ENCODE measurements at places on chromosomes 5 and 9.
A peak's percentile ranks its signal among the peaks of the same experiment; 100 is the strongest.

DNA sequence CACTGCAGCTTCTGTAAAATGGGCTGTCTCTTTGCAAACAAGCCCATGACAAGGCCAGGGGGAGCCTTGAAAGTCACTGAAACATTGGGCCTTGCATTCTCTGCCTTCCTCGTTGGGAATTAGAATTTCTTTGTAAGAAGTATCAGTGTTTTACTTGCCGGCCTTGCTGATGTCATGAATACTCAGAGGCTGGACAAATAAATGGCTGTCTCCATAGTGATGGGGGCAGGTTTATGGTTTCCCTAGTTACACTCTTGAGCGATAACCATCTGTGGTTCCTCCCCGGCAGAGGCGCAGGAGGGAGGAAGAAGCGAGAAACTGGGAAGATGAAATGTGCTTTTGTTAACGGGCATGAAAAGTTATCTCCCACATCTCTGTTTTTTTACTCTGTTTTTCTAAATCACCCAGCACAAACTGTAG lies 272.7 kb upstream of the PANK3 start:
- peak; percentile 61 for DNase-seq

- DNase-seq = no peak
Observed at GRCh38 chr9:30172206-30172605, 2212.2 kb upstream of the ACO1 start.

DNA sequence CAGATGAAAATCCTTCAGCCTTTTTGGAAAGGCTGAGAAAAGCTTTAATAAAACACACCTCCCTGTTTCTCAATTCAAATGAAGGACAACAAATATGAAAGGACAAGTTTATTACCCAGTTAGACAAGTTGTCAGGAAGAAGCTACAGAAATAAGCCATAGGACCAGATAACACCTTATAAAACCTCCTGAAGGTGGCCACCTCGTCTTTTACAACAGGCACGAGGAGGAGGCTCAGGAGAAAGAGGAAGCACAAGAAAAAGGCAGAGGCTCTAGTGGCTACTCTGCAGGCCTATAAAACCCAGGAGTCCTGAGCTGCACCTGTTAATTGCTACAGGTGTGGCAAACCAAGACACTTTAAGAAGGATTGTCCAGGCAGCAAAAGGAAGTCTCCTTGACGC lies 352.1 kb upstream of the CDH18 start:
- no peak for DNase-seq

- DNase-seq = peak; percentile 27
Observed at GRCh38 chr9:83070261-83070660, 7.3 kb upstream of the RASEF start.

DNA sequence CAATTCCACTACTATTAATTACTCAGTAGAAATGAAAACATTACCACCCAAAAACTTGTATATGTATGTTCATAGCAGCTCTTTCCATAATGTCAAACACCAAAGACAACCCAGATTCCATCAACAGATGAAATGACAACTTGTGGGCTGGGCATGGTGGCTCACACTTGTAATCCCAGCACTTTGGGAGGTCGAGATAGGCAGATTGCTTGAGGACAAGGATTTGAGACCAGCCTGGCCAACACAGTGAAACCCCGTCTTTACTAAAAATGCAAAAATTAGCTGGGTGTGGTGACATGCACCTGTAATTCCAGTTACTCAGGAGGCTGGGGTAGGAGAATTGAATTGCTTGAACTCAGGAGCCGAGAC lies 11.5 kb downstream of the UIMC1 start:
- no peak for DNase-seq

- DNase-seq = no peak
Observed at GRCh38 chr5:1060535-1060981, 51.3 kb downstream of the SLC12A7 start.

- no peak for DNase-seq
Observed at GRCh38 chr5:311963-312362, 9.6 kb upstream of the AHRR start.

DNA sequence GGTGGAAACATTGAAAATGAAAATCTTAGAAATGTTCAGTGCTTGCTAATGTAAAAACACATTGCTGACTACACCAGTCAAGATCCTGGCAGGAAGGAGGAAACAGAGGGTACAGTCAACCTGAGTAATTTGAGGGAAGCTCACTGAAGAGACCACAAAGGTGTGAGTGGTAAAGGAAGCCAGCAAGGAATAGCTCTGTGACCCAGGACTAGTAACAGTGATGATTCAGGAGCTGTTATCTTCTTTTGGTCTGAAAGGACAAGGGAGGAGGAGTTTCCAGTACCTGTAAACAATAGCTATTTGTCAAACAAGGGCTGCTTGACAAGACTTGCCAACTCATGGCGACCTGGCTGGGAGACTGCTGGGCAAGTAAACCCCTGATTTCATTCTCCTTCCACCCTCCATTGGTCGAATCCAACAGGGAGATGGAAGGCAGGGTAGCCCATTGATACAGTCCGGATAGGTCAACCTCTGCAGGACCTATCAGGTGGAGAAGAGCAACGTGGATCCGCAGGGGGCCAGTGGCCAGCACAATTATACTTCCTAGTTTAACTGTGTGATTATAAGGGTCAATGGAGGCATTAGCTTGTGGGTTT lies 68.1 kb downstream of the MAMDC2 start:
- no peak for DNase-seq

GRCh38 chr9:109499631-109500410 lies 1.7 kb upstream of the PTPN3 start:
- DNase-seq = no peak

GRCh38 chr5:115683081-115683480 lies 57.2 kb upstream of the TMED7 start:
- no peak for DNase-seq

DNA sequence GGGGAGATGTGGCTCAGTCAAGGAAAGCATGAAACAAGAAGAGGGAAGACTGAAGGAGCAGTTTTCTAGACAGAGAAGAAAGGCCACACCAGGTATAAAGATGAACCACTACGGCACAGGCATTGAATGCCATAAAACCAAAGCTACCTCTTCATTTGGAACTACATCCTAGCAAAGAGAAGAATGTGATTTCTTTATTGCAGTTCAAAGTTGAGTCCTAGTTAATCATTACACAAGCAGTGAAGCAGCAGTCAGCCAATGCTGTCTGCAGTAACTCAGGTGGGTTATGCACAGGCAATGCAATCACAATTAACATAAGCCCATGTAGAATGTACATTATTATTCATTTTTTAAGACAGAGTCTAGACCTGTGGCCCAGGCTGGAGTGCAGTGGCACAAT lies 21.7 kb upstream of the PCAT7 start:
- no peak for DNase-seq

DNA sequence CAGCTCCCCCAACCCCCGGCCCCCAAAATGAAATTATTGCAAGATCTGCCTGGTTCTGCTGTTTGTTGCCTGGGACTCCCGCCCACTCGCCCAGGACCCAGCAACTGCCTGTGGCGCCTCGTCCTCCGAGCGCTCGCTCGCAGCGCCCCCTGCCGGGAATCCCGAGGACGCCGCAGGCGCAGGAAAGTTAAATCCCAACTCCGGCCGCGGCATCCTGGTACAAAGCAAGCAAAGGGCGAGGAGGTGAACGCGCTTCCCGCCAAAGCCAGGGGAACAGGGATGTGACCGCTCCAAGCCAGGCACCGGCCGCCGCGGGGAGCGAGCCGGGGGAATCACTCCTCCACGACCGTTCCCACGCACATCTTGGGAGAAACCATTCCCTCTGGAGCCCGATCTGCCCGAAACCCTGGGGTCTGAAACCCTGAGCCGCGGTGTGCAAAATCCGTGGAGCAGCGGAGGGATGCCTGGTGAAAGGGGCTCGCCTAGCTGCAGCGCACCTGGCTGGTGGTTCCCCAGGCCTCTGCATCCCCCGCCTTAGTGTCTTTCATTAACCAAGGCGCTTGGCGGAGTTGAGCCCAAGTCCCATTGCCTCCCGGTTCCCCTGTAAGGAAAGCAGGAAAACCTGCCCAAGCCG lies 1.3 kb downstream of the SEMA5A start:
- DNase-seq = peak; percentile 59

DNA sequence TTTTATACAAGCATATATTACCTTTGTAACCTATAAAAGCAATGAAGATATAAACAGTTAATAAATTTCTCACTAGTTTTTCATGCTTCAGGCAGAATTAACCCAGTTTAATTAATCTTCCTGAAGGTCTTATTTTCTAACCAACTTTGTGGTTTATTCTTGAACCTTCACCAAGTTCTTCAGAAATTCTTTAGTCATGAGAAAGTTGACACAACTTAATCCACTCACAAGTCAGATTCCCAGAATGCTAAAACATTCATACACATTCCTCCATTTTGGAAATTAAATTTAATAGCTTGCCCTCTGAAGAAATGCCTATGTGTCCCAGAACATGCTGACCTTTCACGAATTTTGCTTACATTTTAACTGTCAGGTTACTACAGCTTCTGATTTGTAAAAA lies 105.4 kb upstream of the PAM start:
- DNase-seq = no peak

- no peak for DNase-seq
Observed at GRCh38 chr9:78210841-78211301, 25.0 kb upstream of the CEP78 start.

DNA sequence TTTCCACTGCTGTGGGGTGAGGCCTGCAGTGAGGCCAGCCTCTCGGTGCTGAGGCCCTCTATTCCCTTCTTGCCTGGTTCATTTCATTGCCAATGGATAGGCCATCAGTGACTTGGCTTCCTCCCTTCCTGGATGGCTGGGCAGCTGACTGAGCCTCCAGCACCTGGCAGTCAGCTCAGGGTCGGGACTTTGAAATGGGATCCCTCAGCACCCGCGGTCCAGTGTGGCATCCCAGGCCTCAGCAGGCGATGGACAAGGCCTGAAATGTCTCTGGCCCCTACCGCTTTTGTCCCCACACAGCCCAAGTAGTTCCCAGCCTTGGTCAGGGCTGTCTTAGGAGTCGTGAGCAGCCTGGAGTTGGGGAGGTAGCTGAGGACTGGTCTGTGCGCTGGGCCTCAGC lies 17.2 kb downstream of the NDST1 start:
- DNase-seq = no peak

DNA sequence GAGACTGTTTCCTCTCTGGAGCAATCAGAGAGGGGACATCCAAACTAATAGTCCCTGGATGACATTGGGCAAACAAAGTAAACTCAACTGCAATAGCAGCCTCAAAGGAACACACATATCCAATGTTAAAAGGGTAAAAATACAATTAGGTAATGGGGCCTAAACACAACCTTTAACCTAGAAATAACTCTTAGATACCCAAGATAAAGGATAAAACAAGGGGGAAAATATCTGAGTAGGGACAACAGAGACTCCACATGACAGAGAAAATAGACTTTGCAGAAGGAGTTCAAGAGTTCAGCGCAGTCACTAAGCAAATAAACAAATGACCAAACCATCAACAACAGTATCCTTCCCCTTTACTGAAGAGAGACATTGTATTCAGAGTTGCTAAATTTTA lies 149.3 kb downstream of the FBXO4 start:
- DNase-seq = no peak

GRCh38 chr5:57298985-57299491 lies 125.2 kb downstream of the GPBP1 start:
- peak; percentile 73 for DNase-seq

DNA sequence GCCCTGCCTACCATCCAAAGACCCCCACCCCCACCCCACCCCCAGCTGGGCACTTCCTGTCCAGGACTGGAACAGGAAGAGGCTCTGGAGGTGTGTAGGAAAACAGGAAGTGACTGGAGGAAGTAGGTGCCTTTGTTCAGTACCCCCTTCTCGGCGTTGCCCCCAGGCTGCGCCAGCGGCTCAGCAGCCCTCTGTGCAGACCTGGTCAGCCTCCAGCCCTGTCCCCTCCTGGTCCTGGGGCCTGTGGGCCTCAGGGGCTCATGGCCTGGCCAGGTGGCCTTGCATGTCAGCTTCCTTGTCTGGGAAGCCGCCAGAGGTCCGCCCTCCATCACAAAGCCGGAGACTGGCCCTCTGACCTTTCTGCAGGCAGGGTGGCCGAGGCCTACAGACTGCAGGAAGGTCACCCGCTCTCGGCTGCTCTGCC lies 26.0 kb downstream of the FLT4 start:
- DNase-seq = no peak

Data from fibroblast of the conjunctiva (primary cell).